Aortic smooth muscle cell (primary cell): ENCODE measurements at places on chromosomes 16 and 17. TPM values are rescaled to one million over a fixed set of nuclear protein-coding genes. Genes with fewer than 3 reads are reported as not detected.

Gene GFAP
- 0.44 TPM in 1 of 2 replicates, not detected in the other for total RNA-seq

Gene DNAH9
- not detected in 2 replicates for total RNA-seq

Gene FDXR
- 16.6 and 19.6 TPM in 2 replicates for total RNA-seq

Gene FXR2
- total RNA-seq, result 45.9 and 56.7 TPM in 2 replicates

Gene MYH8
- not detected in 2 replicates for total RNA-seq

Gene PIRT
- total RNA-seq, result not detected in 2 replicates

Gene JPT1
- total RNA-seq, result 60.5 and 68.2 TPM in 2 replicates

Gene MEOX1
- not detected in 2 replicates for total RNA-seq

Gene LRRC36
- not detected in 2 replicates for total RNA-seq

Gene TUBG1
- total RNA-seq, result 22.1 and 26.7 TPM in 2 replicates

Gene TIMP2
- 79.7 and 181 TPM in 2 replicates for total RNA-seq

Gene RAB40C
- 8.3 and 10.0 TPM in 2 replicates for total RNA-seq

Gene TNP2
- under 0.01 TPM in 1 of 2 replicates, not detected in the other for total RNA-seq

Gene ITGAL
- total RNA-seq, result under 0.01 TPM in 2 replicates

Gene GAST
- not detected in 2 replicates for total RNA-seq

Gene RCVRN
- total RNA-seq, result not detected in 2 replicates

Gene KRT23
- total RNA-seq, result not detected in 2 replicates

Gene SNX20
- not detected in 2 replicates for total RNA-seq
